ENCODE measurements at places on chromosomes 4 and X. TPM values are rescaled to one million over a fixed set of nuclear protein-coding genes. Genes with fewer than 3 reads are reported as not detected.

Gene TRMT10A
- 10.1 TPM for total RNA-seq

GRCh38 chr4:168164915-168165548 is 72.7 kb downstream of the ANXA10 start:
- no peaks in the 10 kb centered on the region for H3K36me3 ChIP-seq
- no peak for DNase-seq
- no peak overlapping the region for H3K4me3 ChIP-seq
- no peaks in the 10 kb centered on the region for H3K27me3 ChIP-seq
- H3K4me1 ChIP-seq = no peaks in the 10 kb centered on the region

Gene CSAG2
- 0.40 TPM for total RNA-seq

DNA sequence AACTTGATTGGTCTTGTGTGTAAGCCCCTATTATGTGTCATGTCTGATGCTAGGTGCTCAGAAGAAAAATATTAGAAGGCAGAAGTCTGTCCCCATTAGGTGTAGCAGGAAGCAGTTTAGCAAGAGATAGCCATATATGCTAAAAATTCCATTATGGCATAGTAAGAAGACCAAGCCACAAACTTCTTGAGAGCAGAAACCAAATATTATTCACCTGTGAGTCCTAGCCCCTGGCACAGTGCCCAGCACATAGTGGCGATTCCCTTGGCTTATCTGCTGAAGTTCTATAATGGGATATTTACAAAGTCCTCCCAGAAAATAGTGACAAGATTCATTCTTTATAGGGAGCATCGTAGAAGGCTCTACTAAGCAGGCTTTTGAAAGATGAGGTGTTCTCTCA is 174.4 kb downstream of the RAB28 start:
- no peak overlapping the region for H3K27ac ChIP-seq
- no peak overlapping the region for H3K4me3 ChIP-seq
- DNase-seq = no peak
- no peaks in the 10 kb centered on the region for H3K4me1 ChIP-seq
- H3K27me3 ChIP-seq = no peaks in the 10 kb centered on the region

DNA sequence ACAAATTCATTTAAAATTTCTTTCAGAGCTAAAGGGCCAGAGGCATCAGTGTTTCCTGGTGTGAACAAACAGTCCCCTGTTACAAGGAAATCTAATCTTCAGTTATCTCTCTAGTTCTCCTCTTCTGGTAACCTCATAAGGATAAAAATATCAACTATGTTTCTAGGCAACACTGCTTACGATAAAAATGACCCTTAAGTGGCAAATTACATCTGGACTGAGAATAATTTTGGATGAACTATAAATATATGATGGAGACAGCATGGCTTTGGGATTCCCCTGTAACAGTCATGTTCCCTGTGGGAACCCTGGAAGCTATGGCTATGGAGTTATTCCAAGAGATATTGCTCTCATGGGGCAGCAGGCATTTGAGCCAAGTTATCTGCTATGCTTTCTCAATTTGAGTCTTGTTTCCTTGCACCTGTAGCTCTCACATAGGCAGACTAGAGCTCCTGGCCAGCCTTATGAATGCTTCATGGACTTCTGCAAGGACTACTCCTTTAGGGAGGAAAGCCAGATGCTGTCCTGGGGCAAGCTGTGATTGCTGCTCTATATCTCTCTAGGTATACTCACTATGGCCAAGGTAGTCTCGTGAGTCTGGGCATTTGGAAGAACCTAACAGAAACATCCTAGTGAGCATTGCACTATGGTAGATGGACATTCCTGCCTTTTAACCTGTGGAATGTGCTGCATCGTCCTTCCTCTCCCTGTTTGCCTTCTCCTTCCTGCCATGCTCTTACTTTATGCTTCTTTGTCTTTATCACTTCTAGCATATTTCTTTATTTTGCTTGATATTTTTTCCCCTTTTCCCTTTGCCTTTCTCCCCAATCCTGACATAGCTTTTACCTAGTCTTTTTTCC is 14.2 kb downstream of the C4orf33 start:
- no peaks in the 10 kb centered on the region for H3K4me1 ChIP-seq
- no peak overlapping the region for H3K27ac ChIP-seq
- H3K36me3 ChIP-seq = no peaks in the 10 kb centered on the region
- no peak overlapping the region for H3K4me3 ChIP-seq

- DNase-seq = no peak
- H3K27me3 ChIP-seq = no peaks in the 10 kb centered on the region
- peaks cover 3% of the 10 kb centered on the region for H3K36me3 ChIP-seq
These were observed 30.5 kb downstream of the NHSL2 start for GRCh38 chrX:71941145-71941544.

DNA sequence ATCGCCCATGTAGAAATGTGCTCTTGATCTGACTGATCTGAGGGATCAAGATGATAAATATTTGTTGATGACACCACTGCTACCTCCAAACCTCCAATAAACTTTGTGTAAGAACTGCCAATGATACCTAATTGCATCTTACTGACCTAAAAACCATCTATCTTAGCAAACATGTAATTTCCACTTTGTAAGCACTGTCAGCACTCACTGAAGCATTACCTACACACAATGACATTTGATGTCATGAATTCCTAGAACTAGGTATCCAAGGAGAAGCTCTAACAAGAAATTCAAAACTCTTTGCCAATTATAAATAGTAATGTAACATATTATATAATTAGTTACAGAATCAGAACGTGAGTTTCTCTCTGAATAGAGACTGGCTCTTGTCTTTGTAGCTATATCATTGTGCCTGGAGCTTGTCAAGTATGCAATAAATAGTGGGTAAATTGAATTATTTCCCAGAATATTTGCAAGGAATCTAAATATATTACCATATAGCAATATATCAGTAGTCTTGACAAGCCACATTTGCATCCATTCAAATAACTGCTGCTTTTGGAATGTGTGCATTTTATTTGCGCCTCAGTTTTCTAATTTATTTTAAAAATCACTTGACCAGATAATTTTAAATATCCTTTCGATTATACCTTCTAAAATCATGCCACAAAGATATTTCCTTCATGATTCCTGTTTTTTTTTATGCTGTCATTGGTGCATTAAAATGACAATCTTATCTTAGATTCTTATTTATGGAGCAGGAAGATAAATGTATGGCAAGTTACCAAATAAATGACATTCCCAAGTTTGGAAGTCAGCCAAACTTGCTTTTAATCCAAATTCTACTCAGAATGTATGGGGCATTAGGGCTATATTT is 232.3 kb upstream of the NEIL3 start:
- no peaks in the 10 kb centered on the region for H3K4me1 ChIP-seq
- H3K36me3 ChIP-seq = no peaks in the 10 kb centered on the region
- DNase-seq = no peak
- no peak overlapping the region for H3K4me3 ChIP-seq
- H3K27ac ChIP-seq = no peak overlapping the region
- no peaks in the 10 kb centered on the region for H3K27me3 ChIP-seq

GRCh38 chr4:130395871-130396270 is 1299.9 kb downstream of the C4orf33 start:
- no peaks in the 10 kb centered on the region for H3K36me3 ChIP-seq
- H3K27me3 ChIP-seq = no peaks in the 10 kb centered on the region
- no peak for DNase-seq
- no peaks in the 10 kb centered on the region for H3K4me1 ChIP-seq

DNA sequence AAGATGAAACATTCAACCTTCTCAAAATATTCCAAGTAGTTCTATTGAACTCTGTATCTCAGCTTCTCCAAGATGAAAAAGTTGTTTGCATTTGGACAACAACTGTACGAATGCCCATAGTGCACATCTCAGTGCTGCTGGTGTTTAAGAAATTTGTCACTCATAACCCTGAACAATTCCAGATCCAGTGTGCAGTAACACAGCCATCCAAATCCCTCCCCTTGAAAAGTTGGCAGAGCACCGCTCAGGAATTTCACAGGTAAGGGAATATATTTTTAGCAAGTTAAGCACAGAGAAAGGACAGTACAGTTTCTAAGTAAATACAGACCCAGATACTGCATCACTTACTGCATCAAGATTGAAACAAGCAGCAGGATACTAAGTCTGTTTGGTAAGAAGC is 104.7 kb downstream of the CNOT6L start:
- peaks cover 3% of the 10 kb centered on the region for H3K36me3 ChIP-seq
- H3K4me1 ChIP-seq = no peaks in the 10 kb centered on the region
- DNase-seq = no peak
- H3K4me3 ChIP-seq = no peak overlapping the region
- H3K27ac ChIP-seq = no peak overlapping the region
- H3K27me3 ChIP-seq = no peaks in the 10 kb centered on the region

GRCh38 chr4:87633243-87633642 is 16.8 kb upstream of the DMP1 start:
- DNase-seq = no peak
- H3K27me3 ChIP-seq = peaks cover 3% of the 10 kb centered on the region
- no peaks in the 10 kb centered on the region for H3K36me3 ChIP-seq
- no peak overlapping the region for H3K4me3 ChIP-seq

- no peaks in the 10 kb centered on the region for H3K27me3 ChIP-seq
- no peaks in the 10 kb centered on the region for H3K36me3 ChIP-seq
- no peaks in the 10 kb centered on the region for H3K4me1 ChIP-seq
- no peak for DNase-seq
- H3K4me3 ChIP-seq = no peak overlapping the region
- no peak overlapping the region for H3K27ac ChIP-seq
These were observed 458.6 kb upstream of the INTU start for GRCh38 chr4:127174201-127174600.

Gene SYTL4
- 4.0 TPM for total RNA-seq

DNA sequence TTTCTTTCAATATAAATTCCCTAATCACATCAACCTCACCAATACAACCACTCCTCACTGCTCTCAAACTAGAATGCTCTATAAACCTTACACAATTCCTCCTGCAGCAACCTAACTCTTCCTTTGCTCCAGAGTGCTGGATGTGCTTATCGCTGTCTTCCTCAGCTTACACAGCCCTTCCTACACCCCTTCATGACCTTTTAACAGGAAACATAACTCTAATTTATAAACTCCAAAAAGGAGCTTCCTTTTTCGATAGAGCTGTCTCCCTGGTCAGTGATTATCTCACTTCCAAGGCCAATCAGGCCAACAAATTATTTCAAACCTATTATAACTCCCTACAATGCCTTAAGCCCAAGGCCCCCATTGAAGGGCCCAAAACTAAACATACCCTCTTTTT is 78.8 kb downstream of the COQ2 start:
- no peaks in the 10 kb centered on the region for H3K27me3 ChIP-seq
- no peak for DNase-seq
- H3K36me3 ChIP-seq = peaks cover 4% of the 10 kb centered on the region

GRCh38 chr4:111678479-111678878 is 466.8 kb upstream of the FAM241A start:
- H3K36me3 ChIP-seq = no peaks in the 10 kb centered on the region
- no peak overlapping the region for H3K27ac ChIP-seq
- no peak overlapping the region for H3K4me3 ChIP-seq
- no peak for DNase-seq
- H3K4me1 ChIP-seq = peaks cover 4% of the 10 kb centered on the region

DNA sequence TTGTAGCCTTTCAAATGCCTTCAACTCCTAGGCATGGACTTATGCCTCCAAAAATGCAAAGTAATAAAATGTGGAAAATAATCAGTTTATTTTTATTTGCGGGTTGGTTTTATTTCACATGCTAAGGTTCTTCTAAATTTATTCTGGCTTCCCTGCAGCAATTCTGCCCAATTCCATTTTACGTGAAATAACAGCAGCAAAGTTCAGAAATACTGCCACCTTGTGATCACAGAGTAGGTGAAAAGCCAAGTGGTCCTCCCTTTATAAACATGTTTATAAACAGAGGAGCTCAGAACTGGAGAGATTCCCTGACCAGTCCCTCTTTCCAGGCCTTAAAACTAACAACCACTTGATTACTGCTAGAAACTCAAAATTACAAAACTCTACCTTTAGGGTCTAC is 14.7 kb upstream of the DCHS2 start:
- H3K27me3 ChIP-seq = peaks cover 4% of the 10 kb centered on the region
- DNase-seq = no peak
- H3K4me1 ChIP-seq = no peaks in the 10 kb centered on the region
- H3K4me3 ChIP-seq = no peak overlapping the region
- H3K36me3 ChIP-seq = no peaks in the 10 kb centered on the region

Gene UGT2B10
- 0.45 TPM for total RNA-seq

Gene C1QTNF7
- total RNA-seq = 1.8 TPM

DNA sequence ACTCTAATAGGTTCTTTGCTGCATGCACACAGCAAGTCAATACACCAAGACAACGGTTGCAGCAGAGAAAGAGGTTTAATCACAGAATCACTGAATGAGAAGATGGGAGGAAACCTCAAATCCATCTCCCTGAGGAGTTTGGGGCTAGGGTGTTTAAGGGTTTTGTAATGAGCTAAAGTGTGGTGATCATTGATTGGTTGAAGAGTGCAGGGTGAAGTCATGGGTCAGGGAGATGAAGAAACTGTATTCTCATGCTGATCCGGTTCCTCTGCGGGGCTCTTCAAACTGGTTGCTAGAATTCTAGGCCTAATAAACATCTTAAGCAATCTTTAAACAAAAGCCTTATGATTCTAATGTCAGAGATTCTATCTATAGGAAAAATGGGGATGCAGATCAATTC is 432.5 kb upstream of the FAM47C start:
- H3K27me3 ChIP-seq = no peaks in the 10 kb centered on the region
- no peak for DNase-seq
- no peak overlapping the region for H3K27ac ChIP-seq
- H3K4me3 ChIP-seq = no peak overlapping the region
- no peaks in the 10 kb centered on the region for H3K4me1 ChIP-seq
- no peaks in the 10 kb centered on the region for H3K36me3 ChIP-seq

Gene SPANXC
- total RNA-seq = not detected

- no peak for DNase-seq
- H3K4me1 ChIP-seq = peaks cover 5% of the 10 kb centered on the region
- no peak overlapping the region for H3K4me3 ChIP-seq
- no peak overlapping the region for H3K27ac ChIP-seq
- no peaks in the 10 kb centered on the region for H3K36me3 ChIP-seq
These were observed 291.5 kb upstream of the GALNTL6 start for GRCh38 chr4:171521726-171522125.

- DNase-seq = no peak
- H3K27me3 ChIP-seq = no peaks in the 10 kb centered on the region
- H3K27ac ChIP-seq = no peak overlapping the region
- no peak overlapping the region for H3K4me3 ChIP-seq
- H3K36me3 ChIP-seq = no peaks in the 10 kb centered on the region
These were observed 172.6 kb downstream of the ACTRT1 start for GRCh38 chrX:127879585-127879984.

GRCh38 chr4:36388710-36389109 is 107.3 kb downstream of the DTHD1 start:
- peaks cover 9% of the 10 kb centered on the region for H3K27me3 ChIP-seq
- no peak overlapping the region for H3K4me3 ChIP-seq
- H3K36me3 ChIP-seq = no peaks in the 10 kb centered on the region
- H3K27ac ChIP-seq = no peak overlapping the region

- H3K27ac ChIP-seq = no peak overlapping the region
- no peaks in the 10 kb centered on the region for H3K36me3 ChIP-seq
- H3K4me1 ChIP-seq = no peaks in the 10 kb centered on the region
- peaks cover 5% of the 10 kb centered on the region for H3K27me3 ChIP-seq
- no peak for DNase-seq
These were observed 23.4 kb upstream of the MAMLD1 start for GRCh38 chrX:150339736-150340135.

Gene CXorf49
- not detected for total RNA-seq

Gene ADGRG4
- 1.2 TPM for total RNA-seq
